ENCODE measurements at places on chromosomes 2 and 18.

DNA sequence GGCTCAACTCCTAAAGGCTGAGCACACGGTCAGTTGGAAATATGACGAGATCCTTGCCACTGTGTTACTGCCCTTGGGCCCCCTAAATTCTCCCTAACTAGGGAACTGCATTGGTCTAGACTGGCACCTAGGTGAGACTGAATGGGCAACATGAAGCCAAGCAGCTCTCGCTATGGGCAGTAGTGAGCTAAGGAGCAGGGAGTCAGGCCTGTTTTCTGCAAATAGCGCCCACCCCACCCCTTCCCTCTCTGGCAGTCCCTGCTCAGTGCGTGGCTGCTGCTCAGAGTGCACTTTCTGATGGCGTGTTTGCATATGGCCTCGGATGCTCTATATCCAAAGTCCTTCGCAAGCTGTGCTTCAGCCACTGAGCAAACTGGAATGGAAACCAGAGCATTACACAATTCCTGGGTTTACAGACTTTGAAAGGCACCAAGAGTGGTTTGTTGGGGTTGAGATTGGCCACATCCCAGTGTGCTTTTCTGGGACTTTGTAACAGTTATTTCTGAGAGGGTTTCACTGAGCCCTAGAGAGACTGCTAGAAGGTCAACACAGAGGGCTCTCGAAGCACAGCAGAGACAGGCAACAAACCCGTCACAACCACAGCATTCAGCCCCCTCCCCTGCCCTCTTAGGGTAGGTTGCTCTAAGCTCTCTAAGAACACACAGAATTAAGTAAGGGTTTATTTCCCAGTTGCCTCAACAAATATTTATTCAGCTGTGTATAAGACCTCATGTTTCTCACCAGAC, 419.9 kb downstream of the STK39 start:
- DNase-seq, result no peak

DNA sequence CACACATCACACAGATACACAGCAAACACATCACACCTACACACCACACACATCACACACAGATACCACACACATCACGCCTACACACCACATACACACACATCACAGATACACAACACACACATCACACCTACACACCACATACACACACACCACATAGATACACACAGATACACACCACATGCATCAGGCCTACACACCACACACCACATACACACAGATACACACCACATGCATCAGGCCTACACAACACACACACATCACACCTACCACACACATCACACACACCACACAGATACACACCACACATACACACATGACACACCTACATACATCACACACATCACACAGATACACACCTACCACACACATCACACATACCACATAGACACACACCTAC, 158.8 kb downstream of the NDUFA10 start:
- no peak for DNase-seq

GRCh38 chr2:204732019-204732418, 186.7 kb downstream of the PARD3B start:
- no peak for DNase-seq

GRCh38 chr18:45384137-45384961, 230.9 kb upstream of the SLC14A2 start:
- peak; percentile 10 for DNase-seq

- DNase-seq, result no peak
These were observed 18.9 kb upstream of the ANKRD62 start for GRCh38 chr18:12074736-12075135.

- DNase-seq, result no peak
These were observed 46.4 kb downstream of the RALB start for GRCh38 chr2:120299004-120299403.

DNA sequence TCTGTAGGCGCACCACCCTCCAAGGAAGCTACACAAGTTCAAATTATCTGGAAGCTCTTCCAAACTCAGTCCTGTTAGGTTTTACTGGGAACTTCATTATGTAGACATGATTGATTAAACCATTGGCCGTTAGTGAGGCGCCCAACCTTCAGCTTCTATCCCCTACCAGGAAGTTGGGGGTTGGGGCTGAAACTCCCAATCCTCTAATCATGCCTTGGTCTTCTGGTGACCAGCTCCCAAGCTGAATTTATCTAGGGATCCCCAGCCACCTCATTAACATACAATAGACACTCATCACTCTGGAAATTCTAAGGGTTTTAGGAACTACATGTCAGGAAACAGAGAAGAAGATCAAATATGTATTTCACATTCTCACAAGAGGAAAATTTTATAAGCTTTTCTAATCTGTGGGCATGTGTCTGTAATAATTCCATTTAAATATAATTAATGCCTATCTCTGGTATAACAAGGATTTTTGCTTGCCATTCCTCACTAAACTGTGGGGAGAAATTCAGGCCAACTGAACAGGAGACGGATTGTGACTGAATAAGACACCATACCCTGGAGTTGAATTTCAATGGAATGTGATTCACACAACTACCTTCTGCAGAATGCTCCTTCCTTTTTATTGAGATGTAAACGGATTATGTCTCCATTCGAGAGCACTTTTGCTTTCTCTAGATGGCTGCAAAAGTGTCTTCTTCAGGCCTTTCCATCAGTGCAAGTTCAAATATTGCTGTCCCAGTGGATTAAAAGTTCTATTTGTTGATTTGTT, 328.6 kb downstream of the LRRTM1 start:
- no peak for DNase-seq

GRCh38 chr18:40534723-40535122, 1420.3 kb upstream of the PIK3C3 start:
- DNase-seq, result peak; percentile 4

GRCh38 chr2:162317861-162318327, 590 bp downstream of the IFIH1 start:
- DNase-seq, result peak; percentile 39

DNA sequence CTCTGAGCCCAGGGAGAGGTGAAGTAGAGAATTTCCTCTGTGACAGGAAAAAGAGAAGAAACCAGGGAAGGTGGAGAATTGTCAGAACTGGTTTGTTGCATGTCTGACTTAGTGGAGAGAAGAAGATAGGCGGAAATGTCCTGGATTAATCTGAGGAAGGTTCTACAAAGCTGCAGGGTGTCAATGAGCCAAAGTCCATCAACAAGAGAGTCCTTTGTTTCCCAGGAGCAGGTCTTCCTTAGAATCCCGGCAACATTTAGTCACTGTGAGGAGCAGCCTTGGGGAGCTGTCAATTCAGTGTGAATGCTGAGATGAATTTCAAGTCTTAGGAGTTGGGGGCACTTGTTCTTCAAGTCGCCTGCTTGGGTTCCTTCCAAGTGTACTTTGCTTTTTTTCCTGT, 88.4 kb upstream of the CELF4 start:
- no peak for DNase-seq

GRCh38 chr2:241701149-241701398, 765 bp upstream of the ING5 start:
- DNase-seq, result no peak

- no peak for DNase-seq
These were observed 23.5 kb downstream of the CAPN14 start for GRCh38 chr2:31193806-31194205.

DNA sequence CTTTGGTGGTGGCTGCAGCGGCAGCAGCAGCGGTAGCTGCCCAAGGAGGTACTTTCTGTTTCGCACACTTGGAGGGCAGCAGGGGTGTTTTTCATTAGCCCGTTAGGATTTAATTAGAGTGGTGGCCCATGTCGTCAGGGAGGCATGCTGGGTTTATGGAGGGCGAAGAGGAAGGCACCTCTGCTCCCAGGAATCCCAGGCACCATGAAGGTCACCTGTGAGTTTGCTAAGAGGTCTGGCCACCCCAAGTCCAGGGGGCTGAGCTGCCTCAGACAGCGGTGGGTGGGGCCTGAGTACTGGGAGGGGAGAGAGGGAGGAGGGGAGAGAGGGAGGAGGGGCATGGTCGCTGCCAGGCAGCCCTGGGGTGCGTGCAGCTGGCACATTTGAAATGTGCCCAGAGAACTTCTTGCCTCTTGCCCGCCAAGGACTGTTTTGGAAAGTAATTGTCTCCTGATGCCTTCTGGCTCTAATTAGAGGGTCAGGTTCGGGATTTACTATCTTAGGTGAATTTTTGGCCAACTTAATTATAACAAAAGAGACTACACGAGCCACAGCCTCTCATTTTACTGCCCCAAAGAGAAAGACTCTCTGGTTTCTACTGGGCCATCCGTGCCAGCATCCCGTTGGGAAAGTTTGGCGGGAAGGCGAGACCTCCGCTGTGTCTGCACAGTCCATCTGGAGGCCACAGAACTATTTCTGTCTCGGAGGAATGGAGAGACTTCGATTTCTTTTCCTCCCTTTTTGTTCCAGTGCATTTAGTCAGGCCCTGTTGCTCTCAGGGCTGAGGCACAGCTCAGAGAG, 62.0 kb downstream of the GLI2 start:
- DNase-seq, result no peak

DNA sequence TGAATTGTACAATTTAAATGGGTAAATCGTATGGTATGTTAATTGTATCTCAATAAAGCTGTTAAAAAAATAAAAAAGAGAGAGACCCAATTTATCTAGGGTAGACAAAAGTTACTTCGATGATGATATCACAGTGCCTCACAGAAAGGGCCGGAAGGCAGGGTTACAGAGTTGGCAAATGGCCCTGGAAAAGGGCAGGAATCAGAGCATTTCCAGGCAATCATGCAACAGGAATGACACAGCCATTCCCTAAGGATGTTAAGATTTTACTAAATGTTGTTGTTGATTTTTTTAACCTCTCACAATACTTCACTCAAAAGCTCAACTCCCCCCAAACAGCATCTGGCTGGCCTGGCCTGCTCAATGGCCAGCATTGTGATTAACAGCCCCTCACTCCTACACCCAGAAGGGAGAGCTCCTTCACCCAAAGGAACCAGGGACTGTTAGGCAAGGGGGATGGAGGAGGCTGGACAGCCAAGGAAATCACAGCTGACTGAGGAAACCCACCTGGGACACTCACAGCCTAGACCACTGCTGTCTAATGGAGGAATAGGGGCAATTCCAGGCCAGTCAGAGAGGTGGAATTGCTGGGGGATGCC, 7.7 kb upstream of the SP100 start:
- DNase-seq, result peak; percentile 80

DNA sequence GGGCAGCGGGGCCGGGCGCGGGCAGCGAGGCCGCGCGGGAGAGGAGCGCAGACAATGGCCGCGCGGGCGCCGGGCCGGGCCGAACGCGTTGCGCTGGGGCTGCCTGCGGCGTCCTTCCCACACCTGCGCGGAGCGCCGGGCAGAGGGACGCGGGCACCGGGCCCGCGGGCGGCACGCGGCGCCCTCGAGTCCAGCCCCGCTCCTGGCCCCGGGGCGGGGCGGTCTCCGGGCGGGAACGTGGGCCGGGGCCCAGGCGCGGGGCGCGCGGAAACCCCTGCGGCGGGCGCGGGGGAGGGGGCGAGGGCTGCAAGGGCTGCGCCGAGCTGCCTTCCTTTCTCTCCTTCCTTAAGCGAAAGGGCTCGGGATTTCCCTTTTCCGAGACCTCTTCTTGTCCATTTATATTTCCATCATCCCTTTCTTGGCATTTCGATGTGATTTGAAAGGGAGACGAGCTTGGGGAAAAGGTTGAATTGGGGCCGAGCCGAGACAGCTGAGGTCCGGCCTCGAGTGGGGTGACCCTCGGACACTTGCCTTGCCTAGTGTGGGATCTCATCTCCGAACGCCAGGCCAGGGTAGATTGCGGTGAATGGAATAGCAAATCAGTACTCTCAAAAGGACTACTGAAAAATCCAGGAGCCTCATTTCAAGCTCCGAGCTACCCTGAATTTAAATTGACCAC, 676 bp downstream of the KLHL23 start:
- DNase-seq, result peak; percentile 55

GRCh38 chr2:69505710-69506109, 68.5 kb upstream of the NFU1 start:
- no peak for DNase-seq

GRCh38 chr18:71431171-71431570, 1113.0 kb downstream of the CBLN2 start:
- DNase-seq, result no peak

DNA sequence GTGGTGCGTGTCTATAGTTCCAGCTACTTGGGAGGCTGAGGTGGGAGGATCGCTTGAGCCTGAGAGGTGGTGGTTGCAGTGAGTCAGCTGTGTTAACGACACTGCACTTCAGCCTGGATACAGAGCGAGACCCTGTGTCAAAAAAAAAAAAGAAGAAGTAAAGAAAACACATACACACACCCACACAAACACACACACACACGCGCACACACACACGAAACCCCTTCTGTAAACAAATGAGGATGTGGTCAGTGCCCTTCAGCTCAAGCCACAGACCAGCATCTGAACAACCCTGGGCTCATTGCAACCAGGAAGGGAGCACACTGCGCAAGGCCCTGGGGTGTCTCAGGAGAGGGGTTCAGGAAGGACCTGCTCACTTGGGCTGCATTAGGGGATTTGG, 47.9 kb upstream of the KCNF1 start:
- no peak for DNase-seq

DNA sequence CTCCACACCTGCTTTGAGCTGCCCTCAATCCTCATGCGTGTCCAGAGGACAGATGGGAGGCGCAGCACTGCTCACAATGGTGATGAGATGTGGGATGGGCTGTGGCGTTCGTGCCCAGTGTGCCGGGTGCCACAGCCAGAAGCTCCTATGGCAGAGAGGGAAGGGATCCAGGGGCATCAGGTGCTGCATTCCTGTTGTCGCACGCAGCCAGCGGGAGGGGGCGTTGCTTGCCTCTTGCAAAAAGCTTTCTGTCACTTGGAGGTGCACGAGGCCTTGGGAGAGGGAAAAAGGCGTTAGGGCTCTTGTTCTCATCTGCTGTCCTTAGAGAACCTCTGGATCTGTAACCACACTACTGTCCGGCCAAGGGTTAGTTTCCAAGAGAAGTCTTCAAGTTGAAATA, 29.2 kb upstream of the ALLC start:
- no peak for DNase-seq

DNA sequence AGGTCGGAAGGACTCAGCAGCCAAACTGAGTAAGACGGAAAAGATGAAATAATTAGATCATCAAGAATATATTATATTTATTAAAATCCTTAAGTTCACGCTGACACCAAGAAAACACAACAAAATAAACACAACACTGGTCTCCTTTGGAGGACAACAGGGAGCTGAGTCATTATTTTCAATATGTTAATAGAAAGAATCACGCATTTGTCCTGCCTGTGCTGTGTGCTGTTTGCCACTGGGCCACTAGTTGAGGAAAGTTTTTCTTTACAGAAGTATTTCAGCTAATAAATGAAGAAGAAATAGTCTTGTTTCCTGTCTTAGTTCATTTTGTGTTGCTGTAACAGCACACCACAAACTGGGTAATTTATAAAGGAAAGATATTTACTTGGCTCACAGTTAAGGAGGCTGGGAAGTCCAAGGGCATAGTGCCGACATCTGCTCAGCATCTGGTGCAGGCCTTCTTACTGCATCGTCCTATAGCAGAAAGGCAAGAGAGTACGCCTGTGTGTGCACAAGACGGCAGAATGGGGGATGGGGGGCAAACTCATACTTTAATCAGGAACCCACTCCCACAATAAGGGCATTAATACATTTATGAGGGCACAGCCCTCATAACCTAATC, 88.0 kb downstream of the TCF7L1 start:
- DNase-seq, result no peak

- no peak for DNase-seq
These were observed 27.9 kb upstream of the ASNSD1 start for GRCh38 chr2:189633392-189633811.

GRCh38 chr2:897091-897490, 53.6 kb upstream of the SNTG2 start:
- no peak for DNase-seq

- peak; percentile 87 for DNase-seq
These were observed at the start of gene TMEFF2 for GRCh38 chr2:192194866-192195547. Gene TMEFF2 (minus strand): TSS chr2:192194933. CDS start chr2:192194524, 409 bp downstream.
